NCI-H1417 treated with DMSO at 0.1 percent for 48 hours (cell line): ENCODE measurements at places on chromosomes 13 and 19.

DNA sequence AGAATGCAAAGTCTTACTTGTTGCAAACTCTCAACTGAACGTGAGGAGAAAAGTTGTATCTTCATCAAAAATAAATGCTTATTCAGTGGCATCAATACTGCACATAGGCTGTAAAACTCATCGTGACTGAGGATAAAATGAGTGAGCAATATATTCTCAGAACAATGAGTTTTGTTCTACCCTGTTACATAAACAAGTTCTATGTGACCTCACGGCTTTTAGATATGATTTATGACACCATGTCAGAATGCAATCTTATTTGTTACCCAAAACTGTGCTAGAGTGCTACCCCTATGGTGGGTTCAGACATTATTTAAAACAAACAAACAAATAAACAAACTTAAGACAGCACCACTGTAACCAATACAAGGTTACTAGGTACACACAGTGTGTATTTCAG is 55.4 kb downstream of the FOXO1 start:
- no peak for DNase-seq

- DNase-seq, result no peak
Observed at GRCh38 chr19:30731591-30731990, 359.4 kb downstream of the ZNF536 start.

DNA sequence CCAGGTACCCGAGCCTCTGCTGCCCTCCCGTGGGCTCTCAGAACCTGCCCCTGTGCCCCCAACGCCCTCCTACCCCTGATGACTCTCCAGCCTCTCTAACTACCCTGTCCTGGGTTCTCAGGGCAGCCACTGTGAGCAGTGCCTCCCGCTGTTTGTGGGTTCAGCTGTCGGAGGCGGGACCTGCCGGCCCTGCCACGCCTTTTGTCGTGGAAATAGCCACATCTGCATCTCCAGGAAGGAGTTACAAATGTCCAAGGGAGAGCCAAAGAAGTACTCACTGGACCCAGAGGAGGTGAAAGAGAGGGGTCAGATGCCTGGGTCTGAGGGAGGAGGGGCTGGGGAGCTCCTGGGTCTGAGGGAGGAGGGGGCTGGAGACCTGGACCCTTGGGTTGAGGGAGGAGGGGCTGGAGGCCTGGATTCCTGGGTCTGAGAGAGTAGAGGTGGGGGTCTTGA is 20.0 kb downstream of the CNFN start:
- no peak for DNase-seq

- DNase-seq, result no peak
Observed at GRCh38 chr19:3129112-3129511, 6.7 kb upstream of the GNA15 start.

GRCh38 chr13:41837629-41838028 is 123.3 kb downstream of the VWA8 start:
- no peak for DNase-seq

GRCh38 chr13:56869671-56870070 is 271.0 kb upstream of the PRR20A start:
- no peak for DNase-seq

DNA sequence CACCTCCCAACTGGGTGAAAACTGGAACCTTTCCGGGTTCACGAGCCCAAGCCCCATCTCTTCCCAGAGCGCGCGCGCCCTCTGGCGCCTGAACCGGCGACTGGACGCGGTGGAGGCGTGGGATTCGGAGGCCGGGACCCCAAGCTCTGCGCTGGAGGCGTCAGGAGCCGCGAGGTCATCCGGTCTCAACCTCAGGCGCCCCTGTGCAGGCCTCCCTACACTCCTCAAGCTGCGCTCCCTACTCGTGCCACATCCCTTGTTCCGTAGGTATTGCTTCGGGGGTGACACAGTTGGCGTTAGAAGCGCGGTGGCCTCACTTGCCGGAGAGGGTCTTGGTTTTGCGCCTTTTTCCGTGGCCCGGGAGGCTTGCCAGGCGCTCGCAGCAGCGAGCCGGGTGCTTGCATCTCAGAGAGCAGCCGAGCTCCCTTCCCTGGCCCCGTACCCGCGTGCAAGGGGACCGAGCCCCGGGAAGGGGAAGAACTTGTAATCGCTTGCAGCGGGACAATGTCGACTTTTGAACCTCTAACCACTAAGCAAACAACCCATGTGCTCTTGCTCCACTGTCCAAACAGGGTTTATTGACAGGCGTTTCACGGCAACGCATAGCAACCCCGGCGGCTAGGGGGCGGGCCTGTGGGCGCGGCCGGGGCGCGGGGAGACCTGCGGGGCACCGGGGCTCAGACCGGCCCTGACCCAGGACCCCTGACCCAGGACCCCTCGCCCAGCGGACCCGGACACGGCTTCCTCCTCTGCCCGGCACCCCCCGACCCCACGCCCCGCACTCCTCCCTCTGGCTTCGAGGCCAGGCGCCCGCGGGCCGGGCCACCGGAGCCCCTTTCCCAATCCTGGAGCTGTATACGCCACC is 8.5 kb downstream of the CDX2 start:
- no peak for DNase-seq

DNA sequence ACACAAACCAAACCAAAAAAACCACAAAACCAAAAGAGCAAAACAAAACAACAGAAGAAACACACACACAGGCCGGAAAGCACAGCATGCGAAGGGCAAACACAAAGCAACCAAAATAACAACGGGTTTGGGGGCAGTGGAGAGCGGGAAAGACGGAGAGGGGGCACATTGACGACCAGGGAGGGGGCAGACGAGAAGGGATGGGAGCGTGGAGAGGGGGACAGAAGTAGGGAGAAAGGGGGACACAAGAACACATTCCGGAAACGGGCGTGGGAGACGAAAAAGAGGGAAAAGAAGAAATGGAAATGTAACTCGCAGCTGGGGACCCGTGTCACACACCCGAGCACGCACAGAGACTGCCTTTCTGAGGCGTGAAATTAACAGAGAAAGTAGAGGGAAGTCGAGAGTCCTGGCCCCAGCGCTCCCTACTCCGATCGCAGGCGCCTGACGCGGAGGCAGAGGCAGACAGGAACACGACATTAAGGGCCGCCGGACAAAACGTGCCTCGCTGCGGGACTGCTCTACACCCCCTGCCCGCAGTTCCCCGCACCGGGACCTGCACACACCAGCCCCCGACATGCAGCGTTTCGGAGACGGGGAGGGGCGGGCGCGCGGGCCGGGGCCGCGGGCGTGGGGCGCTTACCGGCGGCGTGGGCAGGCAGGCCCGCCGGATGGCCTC is 652 bp downstream of the POU4F1 start:
- DNase-seq, result no peak

DNA sequence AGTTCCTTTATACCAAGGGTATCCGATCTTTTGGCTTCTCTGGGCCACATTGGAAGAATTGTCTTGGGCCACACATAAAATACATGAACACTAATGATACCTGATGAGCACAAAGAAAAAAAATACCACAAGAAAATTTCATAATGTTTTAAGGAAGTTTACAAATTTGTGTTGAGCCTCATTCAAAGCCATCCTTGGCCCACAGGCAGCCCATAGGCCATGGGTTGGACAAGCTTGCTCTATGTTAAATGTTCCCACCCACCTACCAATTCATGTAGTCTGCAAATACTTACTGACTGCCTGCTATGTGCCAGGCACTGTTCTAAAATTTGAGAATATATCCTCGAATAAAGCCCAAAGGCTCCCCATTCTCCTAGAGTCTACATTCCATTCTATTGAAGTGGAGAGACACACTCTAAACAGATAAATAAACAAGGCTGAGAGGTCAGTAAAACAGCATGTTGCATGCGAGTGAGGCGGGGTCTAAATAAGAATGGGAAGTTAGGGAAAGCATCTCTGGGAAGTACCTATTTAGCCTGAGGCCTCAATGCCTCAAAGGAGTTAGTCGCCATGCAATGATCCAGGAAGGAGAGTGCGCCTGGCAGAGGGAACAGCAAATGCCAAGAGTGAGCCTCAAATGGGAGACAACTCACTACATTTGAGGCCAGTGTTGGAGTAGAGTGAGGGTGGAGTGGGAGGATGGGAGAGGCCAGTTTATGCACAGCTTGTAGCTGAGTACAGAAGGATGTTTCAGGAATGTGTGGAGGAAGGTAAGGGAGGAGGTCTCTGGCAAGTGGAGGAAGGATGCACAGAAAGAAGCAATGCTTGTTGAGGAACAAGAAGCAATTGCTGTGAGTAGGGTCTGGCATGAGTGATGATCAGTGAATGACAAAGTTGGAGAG is 52.5 kb upstream of the CLDN10 start:
- DNase-seq, result no peak

GRCh38 chr19:58516964-58517833 is 2.4 kb downstream of the ZBTB45 start:
- DNase-seq, result no peak

DNA sequence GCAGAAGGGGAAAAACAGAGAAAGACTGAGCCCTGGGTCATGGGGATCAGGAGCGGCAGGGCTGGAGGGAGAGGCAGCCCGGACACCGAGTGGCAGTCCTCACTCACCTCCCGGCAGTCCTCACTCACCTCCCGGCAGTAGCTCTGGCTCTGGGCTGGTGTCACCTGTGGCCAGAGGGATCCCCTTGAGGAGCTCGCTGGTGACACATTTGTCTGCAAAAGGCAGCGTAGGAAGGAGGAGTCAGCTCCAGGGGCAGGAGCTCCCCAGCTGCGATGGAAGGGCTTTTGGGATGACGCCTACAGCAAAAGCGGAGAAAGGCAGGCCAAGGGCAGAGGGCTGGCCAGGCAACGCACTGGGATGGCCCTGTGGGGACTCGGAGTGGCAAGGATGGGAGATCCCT is 739 bp downstream of the EIF3G start:
- DNase-seq, result no peak

DNA sequence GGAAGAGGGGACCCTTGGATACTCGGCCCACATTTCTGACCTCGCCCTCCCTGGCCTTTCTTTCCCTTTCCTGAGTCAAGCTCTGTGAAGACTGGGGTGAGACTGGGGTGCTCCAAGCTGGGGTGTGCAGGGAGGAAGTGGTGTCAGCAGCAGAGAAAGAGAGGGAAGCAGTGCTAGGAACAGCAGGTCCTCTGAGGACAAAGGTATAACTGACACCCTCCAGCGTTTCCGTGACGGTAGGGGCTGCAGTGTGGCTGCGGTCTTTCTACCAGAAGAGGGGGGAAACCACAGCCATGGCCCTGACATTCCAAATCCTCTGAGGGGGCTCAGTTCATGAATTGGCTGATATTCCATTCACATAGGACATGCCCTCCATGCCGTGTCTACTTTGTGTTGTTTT is 1.1 kb downstream of the KIR3DL2 start:
- DNase-seq, result no peak

- DNase-seq, result no peak
Observed at GRCh38 chr19:55451163-55451964, 8.3 kb upstream of the SHISA7 start.

DNA sequence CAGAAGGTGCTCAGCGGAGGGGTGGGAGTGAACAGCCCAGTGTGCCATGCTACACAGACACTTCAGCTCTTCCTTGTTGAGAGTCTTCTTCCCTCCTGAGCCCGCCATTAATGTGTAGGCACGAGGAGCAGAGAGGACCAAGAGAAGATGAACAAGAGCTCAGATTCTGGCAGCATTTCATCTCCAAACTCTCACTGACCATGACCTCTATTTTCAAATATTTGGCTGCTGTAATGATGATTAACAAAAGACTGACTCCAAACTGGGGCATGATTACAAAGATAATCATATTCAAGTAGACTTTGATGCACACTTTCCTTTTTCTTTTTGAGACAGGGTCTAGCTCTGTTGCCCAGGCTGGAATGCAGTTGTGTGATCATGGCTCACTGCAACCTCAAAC is 236.5 kb downstream of the DCLK1 start:
- no peak for DNase-seq

GRCh38 chr19:40425450-40426287 is at the start of gene SERTAD1:
Gene SERTAD1 (minus strand): TSS chr19:40425992. CDS start chr19:40423546, 2,446 bp downstream.
- peak; percentile 93 for DNase-seq

DNA sequence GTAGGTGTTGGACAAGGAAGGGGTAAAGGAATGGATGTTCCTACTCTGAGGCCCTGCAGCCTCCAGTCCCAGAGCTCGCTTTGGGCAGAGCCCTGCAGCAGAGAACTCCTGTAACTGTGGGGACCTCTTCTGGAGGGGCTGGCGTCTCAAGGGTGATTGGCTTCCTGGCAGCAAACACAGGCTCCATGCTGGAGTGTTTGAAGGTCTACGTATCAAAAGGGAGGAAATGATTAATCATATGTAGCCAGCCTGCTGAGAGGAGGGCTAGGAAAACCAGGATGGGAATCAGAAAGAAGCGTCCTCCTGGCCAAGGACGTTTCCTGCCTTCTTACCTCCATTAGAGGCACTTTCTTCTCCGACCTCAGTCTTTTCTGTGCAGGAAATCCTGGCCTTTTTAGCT is 208.5 kb downstream of the TSHZ3 start:
- no peak for DNase-seq

- no peak for DNase-seq
Observed at GRCh38 chr13:30450066-30450465, 15.7 kb downstream of the HMGB1 start.

DNA sequence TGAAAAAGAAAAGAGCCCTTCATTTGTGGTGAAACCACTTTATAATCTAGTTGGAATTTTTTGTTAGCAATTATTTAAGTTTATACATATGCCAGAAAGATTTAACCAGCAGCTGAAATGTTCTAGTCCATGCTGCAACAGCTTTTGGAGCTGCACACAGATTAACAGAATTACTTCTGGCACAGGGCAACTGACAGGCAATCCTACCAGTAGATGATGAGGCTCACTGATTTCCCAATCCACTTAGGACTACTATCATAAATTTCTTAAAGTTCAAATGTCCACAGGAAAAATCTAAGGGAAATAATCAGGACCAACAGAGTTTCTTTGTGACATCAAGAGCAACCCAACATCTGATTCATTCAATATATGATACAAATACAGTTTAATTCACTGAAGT is 78.8 kb downstream of the CRYL1 start:
- no peak for DNase-seq

DNA sequence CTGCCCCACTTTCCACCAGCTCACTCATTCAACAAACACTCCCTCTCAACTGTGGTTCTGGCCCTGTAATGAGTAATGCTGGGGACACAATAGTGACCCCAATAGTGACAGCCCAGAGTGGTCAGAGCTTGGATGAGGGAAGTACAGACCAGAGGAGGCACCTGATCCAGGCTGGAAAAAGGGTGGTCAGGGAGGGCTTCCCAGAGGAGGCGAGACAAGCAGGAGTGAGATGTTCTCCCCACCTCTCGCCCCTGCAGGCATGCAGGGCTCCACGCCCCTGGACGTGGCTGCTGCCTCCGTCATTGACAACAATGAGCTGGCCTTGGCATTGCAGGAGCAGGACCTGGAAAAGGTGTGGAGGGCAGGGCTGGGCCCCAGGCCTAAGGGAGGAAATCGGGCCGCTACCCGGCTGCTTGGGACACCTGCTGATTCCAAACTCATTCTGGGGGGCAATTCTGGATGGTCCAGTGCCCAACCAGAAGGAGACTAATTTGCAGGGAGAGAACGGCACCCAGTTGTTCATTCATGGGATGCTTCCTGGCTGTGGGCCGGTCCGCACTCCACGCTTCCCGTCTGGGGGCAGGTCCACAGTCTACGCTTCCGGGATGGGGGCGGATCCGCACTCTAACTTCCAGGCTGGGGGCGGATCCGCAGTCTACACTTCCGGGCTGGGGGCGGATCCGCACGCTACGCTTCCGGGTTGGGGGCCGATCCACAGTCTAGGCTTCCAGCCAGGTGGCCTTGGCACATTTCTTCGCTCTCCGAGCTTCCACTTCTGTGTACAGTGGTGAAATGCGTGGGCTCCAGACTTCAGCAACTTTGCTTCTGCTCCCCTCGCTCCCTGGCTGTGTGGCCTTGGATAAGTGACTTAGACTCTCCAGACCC is 63.4 kb downstream of the RYR1 start:
- no peak for DNase-seq
